SK-N-MC (cell line): ENCODE measurements at places on chromosomes 3 and 15.

GRCh38 chr3:27606537-27606936, 115.6 kb downstream of the EOMES start:
- no peak for DNase-seq

- no peak for DNase-seq
These were observed 365.6 kb downstream of the PTPRG start for GRCh38 chr3:61926923-61927322.

- peak; percentile 61 for DNase-seq
These were observed 126.0 kb downstream of the MYLK start for GRCh38 chr3:123758081-123758564.

DNA sequence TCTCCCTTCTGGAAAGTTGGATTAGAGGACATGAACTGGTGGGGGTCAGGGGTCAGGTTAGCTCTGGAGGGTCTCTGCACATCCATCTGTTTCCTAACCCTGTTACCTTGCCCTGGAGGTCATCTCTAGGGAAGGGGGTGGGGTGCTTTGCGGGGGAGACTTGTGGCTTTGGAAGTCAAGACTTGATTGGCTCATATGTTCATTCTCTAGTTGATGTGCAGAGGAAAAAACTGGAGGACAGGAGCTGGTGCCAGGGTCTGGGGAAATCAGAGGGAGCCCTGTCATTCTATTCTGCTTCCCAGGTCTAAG, 42.9 kb upstream of the ROPN1 start:
- DNase-seq, result no peak

GRCh38 chr3:154851644-154852043, 228.5 kb upstream of the MME start:
- no peak for DNase-seq

GRCh38 chr15:68354923-68355322, 77.0 kb downstream of the ITGA11 start:
- DNase-seq, result no peak

DNA sequence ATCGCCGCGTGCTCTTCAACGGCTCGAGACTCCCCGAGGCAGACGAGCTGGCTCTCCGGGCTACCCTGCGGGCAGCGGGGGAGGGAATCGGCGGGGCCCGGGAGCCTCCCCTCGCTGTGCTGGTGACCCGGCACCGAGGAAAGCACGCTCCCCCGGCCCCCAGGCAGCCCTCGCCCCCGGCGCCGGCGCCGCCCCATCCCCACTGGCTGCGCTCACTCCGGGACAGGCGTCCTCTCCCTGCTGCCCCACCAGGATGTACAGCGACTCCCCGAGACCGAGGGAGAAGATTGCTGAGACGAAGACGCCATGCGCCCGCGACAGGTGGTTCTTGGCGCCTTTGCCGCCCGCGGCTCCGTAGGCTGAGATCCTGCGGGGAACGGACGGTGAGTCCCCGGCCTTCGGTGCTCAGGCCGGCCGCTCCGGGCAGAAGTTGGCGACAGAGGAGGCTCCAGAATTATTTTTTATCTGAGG, 1.7 kb downstream of the LTK start:
- no peak for DNase-seq

DNA sequence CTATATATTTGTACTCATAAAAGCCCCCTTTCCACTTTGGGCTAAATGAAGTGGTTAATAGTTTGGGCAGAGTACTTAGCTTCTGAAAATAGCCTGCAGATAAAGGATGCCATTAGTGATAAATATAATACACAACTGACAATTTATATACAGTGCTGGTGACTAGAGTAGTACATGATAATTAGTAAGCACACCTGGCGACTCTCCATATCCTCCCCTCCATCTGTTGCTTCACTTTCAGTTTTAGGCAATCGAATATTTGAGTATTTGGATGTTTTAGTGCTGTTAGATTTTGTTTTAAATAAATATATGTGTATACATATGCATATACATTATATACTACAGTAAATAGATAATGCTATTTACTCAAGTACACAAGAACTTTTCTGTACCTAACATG, 35.9 kb upstream of the CHMP2B start:
- DNase-seq, result no peak

- DNase-seq, result no peak
These were observed 159.3 kb upstream of the MDFIC2 start for GRCh38 chr3:70471464-70472342.

DNA sequence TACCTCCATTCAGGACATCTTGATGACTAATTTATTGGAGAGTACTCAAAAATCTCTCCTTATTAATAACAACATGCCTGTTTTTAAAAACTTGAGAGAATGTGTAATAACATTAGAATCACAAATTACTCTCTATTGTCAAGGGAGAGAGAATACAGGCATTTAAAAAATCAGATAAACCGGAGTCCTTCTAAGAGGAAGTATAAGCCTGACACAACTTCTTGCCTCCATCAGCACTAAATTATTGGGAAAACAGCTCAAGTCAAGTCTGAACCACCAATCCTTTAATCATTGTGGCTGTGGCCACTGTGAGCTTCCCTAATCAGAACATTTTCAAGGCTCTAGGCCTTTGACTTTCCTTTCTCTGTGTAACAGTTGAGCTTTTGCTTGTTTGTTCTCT, 38.0 kb downstream of the SSR3 start:
- DNase-seq, result no peak

- DNase-seq, result no peak
These were observed 10.4 kb upstream of the GREM1 start for GRCh38 chr15:32707436-32707835.
